ENCODE measurements at places on chromosomes 5 and 9. TPM values are rescaled to one million over a fixed set of nuclear protein-coding genes. Genes with fewer than 3 reads are reported as not detected.

The SHOC1 gene
- total RNA-seq, result under 0.01 TPM

The ROR2 gene
- 27.9 TPM for total RNA-seq

The HSPA9 gene
- total RNA-seq, result 482 TPM

The SPATA31D4 gene
- total RNA-seq, result not detected

The LCN6 gene
- not detected for total RNA-seq

The PTGDS gene
- total RNA-seq, result 89.9 TPM

The FGF10 gene
- total RNA-seq, result 110 TPM

The TMC1 gene
- total RNA-seq, result not detected

The NADK2 gene
- total RNA-seq, result 24.4 TPM

The ESM1 gene
- total RNA-seq, result 1.8 TPM

The PCA3 gene
- not detected for total RNA-seq
